ENCODE measurements at places on chromosomes 11 and 22.

DNA sequence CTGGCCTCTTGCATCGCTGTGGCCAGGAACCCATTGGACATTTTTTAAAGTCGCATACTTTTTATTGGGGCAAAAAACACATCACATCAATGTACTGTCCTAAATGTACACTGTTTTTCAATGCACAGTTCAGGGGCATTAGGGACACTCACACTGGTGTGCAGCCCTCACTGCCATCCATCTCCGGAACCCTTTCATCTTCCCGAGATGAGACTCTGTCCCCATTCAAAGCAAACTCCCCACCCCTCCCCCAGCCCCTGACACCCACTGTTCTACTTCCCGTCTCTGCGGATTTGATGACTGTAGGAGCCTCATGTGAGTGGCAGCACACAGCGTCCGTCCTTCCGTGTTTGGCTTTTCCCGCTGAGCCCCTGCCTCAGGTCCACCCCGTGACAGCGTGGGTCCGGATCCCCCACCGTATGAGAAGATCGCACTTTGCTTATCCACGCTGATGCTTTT is 41.8 kb upstream of the TH start:
- peak; percentile 23 for DNase-seq

DNA sequence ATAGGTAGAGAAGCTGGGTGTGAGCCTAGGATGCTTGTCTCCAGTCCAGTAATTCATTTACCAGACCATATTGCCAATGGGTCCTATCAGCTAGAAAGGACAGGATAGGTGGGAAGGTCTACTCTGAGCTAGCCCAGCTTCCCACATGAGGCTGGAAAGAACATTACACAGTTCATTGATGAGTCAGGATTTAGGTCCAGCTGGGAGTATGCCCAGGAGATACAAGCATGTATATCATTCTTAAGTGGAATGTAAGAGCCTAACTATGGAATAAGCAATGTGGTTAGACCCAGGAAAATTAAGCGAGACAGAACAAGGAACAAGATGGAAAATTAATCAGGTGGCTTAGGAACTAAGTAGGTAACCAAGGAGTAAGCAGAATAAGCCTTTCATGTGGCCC is 59.0 kb upstream of the TBCEL start:
- no peak for DNase-seq

- DNase-seq: peak; percentile 23
Measured at GRCh38 chr22:44091021-44091721, 67.1 kb downstream of the PARVB start.

GRCh38 chr22:30348809-30349208 is 7.9 kb downstream of the SF3A1 start:
- DNase-seq: no peak

- DNase-seq: no peak
Measured at GRCh38 chr22:25068707-25069106, 116.2 kb downstream of the KIAA1671 start.

- no peak for DNase-seq
Measured at GRCh38 chr22:29726512-29727130, 6.8 kb downstream of the CABP7 start.

- DNase-seq: no peak
Measured at GRCh38 chr11:132576706-132577105, 955.6 kb downstream of the OPCML start.

DNA sequence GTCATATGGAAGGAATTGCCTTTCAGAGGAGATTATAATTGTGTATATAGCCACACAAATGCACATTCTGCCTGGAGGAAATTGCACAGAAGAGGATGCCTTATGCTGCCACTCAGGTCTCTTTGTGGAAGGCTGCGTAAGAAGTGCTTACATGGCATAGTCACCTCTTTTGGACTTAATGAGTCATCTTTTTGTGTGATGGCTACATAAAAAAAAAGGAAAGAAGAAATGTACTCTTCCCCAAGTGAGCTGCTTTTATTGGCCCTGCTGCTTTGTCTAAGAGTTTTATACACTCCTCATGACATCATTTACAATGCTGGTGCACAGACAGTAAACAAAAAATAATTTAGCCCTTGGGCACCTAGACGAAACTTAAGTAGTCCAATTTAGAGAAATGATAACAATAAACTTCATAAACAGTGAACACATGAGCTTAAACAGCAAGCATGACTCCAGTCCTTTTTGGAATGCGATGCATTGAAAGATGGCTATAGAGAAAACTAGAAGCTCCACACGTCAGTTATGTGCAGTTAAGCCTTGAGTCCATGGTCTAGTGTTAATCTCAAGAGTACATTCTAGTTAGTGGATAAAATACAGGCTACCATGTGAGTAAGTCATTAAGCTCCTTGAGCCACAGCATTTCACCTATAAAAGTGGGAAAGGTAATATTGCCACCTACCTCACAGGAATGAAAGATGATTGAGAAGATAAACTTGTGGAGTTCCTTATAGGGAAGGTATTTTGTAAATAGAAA is 12.0 kb downstream of the CSTPP1 start:
- no peak for DNase-seq

DNA sequence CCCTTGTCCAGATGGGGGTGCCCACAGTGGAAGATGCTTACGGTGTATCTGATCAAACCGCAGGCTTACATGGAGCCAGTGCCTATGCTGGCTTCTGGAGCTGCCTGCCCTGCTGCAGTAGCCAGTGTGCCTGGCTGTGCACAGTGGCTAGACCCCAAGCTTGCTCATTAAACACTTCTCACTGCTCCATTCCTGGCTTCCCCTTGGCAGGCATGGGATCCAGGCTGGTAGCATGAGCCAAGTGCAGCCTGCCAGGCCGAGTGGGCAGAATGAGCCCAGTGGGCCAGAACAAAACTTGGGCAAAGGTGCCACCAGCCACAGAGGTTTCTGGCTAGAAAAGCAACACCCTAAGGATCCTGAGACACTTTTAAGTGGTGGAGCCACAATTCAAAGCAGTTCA is 55.4 kb upstream of the B3GNT6 start:
- no peak for DNase-seq

- DNase-seq: no peak
Measured at GRCh38 chr11:28274216-28274615, 166.0 kb downstream of the METTL15 start.

DNA sequence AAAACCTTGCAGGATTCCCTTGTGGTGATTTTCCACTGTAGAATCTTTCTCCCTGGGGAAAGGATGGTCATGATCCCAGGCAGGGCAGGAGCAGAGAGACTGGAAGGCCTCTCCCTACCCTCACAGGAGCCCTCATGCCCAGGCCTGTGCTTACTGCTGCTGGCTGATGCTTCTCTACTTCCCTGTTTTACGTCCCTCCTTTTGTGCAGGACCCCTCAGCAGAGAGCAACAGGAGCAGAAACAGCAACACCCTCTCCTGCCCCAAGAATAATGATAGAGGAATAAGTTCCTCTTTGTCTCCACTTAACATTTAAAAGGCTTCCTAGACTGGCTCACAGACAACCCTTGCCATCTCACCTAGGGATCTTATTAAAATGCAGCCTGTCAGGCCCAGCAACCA is 3.6 kb downstream of the ISX start:
- no peak for DNase-seq

- peak; percentile 22 for DNase-seq
Measured at GRCh38 chr11:82733444-82734119, at the start of gene FAM181B. Gene FAM181B (minus strand): TSS chr11:82733864. CDS start chr11:82733729, 135 bp downstream.

DNA sequence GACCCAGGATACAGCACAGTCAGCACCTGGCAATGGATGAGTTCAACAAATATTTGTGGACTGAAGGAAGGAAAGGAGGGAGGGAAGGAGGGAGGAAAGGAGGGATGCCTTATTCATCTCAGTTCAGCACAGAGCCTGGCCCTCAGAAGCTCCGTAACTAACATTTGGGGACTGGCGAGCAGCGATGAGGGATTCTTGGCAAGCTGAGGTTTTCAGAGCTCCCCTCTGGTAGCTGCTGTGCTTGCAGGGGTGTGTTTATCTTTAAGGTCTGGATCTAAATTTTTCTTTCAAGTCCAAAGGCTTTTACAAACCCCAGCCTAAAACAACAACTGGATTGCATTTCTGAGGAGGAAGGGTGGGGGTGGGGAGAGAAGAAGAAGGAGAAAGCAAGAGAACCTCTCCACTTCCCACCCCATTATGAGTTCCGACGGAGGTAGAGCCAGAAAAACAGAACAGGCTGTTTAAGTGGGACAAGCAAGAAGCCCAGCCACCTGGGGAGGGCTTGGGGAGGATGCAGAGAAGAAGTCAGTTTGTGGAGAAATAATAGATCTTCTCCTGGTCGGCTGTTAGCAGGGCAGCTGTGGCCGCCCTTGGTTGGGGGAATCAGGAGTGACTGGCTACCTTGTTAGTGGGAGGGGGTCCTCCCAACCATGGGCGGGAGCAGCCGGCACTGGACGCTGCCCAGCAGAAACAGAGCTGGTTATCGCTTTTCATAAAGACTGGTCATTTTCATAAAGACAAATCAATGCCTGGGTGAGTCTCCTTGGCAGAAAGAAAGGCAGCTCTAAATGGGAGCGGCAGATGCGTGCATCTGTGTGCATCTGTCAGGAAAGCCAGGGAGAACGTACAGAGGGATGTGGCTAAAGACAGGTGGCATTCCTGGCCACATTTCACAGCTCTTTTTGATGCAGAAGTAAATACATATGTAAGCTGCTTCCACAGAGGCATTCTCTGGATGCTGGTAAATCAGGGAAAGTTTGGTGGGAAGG is 78.0 kb downstream of the TSPAN18 start:
- DNase-seq: no peak

- no peak for DNase-seq
Measured at GRCh38 chr22:49993649-49994360, 18.8 kb downstream of the IL17REL start.

GRCh38 chr11:3859373-3859881 is 4.0 kb downstream of the STIM1 start:
- no peak for DNase-seq

GRCh38 chr11:120966840-120967239 is 57.1 kb upstream of the TBCEL start:
- no peak for DNase-seq

DNA sequence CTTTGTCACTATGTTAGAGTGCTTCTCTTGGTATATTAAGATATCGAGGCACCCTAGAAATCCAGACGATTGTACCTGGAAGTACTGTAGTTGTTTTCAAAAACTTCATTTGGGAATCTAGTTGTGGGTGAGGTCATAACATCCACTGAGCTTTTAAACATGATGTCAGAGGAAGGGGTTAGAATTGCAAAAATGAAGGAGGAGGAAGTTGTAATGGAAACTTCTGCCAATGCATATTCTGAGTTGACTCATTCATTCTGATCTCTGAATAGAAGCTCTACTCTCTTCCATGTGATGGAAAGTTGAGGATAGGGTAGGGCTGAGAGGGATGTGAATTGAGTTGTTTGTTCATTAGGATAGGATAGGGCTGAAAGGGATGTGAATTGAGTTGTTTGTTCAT is 7.7 kb downstream of the CD44 start:
- DNase-seq: no peak

- no peak for DNase-seq
Measured at GRCh38 chr11:95595973-95596489, 193.6 kb downstream of the FAM76B start.

GRCh38 chr11:115848611-115849010 is 344.4 kb upstream of the CADM1 start:
- no peak for DNase-seq

GRCh38 chr11:20014067-20014402 is 146.2 kb downstream of the DBX1 start:
- no peak for DNase-seq

- DNase-seq: no peak
Measured at GRCh38 chr22:39680486-39680885, 109.9 kb downstream of the CACNA1I start.

DNA sequence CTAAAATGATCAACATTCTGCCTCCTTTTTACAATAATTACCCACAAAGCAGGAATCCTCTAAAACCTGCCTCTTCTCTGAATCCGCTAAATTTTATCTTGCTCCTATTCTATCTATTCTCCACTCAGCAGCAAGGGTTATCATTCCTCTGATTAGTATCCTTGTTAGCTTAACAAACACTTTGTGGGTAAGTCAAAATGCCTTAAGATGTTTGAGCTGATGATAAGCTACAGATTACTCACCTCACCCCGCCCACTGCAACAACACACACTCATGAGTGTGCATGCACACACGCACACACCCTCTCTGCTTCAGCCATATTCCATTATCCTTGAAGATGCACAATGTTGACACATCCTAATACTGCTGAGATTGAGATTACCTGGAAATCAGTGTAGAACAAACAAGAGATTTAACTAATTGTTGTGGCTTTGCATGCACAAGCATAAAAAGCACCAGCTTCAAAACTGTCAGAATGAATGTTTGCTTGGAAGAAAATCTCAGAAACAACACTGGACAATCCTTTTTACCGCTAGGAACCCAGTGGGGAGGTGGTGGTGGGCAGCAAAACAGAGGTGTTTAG is 130.9 kb downstream of the BBOX1 start:
- DNase-seq: no peak

- DNase-seq: no peak
Measured at GRCh38 chr11:76566811-76567210, 103.7 kb downstream of the LRRC32 start.

DNA sequence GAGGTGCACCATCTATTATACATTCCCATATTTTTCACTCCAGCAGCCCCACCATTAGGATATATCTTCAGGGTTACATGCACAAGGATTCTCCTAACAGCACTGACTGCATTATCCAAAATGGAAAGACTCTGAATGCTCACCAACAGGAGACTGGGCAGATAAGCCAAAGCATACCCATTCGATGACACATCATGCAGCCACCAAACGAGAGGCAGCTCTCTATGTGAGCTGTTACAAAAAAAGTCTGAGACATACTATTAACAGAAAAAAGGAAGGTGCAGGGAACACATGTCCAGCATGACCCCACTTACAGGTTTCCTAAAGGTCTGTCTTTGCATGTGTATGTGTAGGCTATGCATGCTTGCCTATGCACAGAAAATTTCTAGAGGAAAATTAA is 12.4 kb upstream of the SERPIND1 start:
- DNase-seq: no peak

DNA sequence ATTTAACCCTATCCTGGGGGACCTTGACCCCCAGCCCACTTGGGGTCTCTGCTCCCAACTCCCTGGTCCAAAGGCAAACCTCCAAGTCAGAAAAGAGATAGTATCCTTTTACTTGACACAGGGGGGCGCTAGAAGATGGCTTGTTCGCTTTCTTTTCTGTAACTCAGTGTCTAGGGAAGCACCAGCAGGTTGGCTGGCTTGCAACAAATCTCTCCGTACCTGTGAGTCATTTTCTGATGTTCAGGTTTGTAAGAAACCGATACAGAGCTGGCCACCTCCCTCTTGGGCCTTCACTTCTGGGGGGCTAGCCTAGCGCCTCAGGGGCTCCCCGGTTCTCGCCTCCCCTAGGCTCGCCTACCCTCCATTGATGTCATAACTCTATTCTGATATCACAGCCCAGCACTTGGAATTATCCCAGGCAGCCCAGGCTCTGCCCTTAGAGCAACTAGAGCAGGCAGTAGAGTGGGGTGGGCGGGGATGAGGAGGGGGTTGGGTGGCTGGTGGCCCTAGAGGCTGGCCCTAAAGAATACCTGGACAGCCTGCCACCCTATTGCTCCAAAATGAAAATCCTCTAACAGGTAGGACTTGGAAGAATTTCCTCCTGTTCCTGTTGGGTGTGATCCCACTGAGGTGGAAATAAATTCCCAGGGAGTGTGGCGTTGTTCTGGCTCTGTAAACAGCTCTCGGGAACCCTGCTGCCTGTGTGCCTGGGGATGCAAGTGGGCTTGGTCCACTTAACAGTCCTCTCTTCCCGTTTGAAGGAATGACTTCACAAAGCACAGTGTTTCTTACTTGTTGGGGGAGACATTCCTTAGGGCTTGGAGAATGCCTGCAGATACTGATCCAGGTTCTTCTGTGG is 69.4 kb downstream of the OSBP2 start:
- DNase-seq: no peak

Measured in activated T-cell treated with anti-CD3 and anti-CD28 coated beads for 48 hours (primary cell).